SK-MEL-5 (cell line): ENCODE measurements at places on chromosomes 7 and 10.

GRCh38 chr7:5428478-5429252 lies 5.0 kb upstream of the TNRC18 start:
- DNase-seq = no peak

DNA sequence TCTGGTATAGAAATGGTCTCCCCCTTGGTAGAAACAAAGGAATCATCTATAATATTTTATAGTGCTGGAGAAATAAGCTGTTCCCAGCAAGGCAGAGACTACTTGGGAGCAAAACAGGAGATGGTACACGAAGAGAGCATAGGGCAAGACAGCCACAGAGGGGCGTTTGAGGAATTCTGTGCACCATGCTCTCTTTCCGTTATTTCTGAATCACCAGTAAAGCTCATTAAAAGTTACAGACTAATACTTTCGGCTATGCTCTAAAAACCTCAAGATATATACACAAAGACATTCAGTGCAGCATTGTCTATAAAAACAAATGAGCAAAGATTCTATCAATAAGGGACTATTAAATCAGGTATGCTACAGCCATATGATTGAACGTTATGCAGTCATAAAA lies 68.5 kb upstream of the FHIP2A start:
- DNase-seq = no peak

DNA sequence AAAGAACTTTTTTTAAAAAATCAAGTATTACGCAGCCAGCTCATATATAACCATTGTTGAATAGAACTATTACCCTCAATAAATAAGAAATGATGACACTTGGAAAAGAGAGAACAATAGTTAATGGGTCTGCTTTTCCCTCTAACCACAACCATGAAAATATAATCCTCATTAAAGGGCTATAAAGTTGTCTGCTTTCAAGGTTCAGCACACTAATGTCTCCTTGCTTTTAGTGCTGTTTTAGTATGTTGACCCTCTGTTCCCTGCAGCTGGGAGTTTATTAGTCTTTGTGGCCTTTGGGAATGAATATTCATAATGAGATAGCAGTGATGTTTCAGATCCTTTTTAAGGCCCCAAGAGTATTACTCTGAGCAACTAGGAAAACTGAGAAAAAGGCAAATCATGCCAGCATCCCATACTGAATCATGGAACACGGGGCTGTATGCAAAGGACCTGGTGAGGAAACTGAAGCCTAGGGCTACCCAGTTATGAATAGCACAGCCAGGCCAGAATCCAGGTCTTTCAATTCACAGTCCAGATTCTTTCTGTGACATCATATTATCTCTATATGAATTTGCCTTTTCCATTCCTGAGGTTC lies 332.0 kb upstream of the LRGUK start:
- no peak for DNase-seq

DNA sequence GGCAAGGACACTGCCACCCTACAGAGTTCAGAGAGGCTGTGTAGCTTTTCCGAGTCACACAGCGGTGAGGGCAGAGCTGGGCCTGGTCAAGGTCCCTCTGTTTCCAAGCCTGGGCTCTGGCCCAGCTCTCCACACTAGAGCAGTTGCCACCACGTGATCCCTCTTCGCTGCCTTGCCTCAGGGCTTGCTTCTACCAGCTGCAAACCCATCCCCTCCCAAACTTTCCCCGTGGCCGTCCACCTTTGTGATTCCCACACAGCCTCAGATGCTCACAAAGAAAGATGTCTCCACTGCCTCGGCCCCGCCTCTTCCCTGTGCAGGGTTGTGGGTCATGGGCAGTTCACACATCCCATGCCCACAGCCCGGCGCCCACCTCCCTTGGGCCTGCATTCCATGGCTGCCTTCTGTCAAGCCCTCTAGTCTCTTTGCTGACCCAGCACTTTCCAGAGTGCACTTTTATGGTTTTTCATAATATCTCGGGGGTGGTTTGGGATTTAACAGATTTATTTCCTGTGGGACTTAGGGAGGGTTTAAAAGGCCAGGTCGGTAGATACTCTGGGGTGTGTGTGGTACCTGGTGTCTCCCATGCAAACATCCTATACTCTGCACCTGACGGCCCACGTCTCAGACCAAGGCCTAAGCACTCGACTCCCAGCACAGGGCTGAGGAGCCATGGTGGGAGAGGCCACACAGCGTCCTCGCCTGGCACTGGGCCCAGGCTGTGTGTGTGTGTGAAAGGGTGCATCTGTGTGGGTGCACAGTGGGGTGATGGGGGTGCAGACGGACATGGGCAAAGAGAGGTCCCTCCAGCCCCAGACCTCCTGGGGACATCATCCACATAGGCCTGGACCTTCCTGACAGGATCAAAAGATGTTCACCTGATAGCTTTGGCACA lies 59.6 kb downstream of the PKD1L1 start:
- no peak for DNase-seq

DNA sequence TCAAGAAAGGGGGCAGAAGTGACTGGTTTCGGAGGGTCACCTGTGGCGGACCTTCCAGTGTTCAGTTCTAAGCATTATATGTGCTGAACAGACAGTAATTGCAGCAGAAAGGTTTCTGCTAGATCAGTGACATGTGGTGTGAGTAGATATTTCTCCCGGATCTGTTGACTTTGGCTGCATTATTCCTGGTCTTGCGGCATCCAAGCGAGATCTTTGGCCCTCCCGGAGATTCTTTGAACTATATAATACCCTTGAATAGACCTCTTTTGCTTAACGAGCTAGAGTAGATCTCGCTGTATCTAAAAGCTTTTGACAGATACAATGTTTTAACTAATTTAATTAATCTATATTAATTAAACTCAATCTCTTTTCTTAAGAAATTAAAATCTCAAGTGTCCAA lies 99.8 kb downstream of the PTN start:
- no peak for DNase-seq

DNA sequence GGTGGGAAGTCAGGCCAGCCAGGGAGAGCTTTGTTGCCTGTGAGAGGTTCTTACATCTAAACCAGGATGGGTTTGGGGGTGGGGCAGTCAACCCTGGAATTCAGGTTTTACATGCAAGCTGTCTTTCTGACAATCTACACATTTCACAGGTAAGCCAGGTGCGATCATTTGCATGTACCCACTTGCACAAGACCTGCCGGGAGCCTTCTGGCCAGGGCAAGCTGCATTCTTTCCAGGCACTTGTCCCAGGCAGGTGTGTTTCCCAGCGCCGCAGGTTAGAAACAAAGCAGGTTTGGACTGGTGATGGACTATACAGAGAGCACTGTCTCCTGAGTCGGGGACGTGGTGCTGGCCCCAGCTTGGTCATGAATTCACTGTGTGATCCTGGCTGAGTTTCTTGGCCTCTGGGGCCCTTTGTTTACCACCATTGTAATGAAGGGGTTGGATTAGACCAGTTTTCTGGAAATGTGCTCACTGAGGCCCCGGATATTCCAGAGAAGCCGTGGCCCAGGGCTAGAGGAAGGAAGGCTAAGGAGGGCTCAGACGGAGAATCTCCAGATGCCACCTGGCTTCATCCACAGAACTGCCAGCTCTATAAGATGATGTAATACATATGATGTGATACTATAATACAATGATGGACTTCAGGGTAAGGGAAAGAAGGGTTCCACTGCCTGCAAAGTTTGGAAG lies 205.2 kb upstream of the SVIL start:
- no peak for DNase-seq

- peak; percentile 43 for DNase-seq
Observed at GRCh38 chr10:29804025-29804852, 169.5 kb upstream of the SVIL start.

DNA sequence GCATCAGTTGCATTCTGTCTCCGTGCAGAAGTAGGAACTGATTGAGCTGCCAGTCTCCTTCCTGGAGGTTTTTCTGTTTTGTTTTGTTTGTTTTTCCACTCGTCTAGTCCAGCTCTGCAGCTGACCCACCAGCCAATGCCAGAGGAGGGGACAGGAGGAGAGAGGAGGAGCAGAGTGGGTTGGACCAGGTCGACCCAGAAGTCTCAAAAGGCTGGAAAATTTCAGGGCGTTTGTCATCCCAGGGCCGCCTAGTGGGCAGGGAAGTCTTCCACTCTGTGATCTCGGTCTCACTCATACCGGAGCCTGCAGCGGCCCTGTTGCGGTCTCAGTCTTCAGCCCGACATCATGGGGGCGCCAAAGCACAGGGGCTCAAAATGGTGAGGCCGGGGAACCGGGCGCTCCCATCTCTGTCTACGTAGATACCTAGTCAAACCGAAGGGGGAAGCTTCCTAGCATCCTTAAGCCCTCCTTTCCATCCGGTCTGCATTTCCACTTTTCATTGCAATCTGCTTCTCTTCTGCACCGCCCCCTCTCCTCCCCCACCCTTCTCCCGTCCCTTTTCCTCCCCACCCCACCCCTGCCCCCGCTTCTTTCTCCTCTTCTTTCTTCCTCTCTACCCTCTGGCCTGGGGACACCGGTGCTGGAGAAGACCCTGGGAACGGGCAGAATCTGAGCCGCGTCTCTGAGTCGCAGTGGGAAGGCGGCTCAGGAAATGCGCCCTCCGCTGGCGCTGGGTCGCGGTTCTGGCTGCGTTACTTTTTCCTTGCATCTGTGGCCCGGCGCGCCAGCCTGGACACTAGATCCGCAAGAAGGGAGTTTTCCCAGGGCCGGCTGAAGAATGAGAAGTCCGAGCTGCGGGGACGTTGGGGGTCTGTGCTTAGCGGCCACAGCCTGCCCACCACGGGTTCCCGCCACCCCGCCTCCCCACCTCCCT lies 16.2 kb upstream of the PAX2 start:
- peak; percentile 67 for DNase-seq

- peak; percentile 87 for DNase-seq
Observed at GRCh38 chr10:22427890-22428571, 82.7 kb downstream of the SPAG6 start.

GRCh38 chr7:19268737-19269136 lies 123.5 kb upstream of the FERD3L start:
- DNase-seq = peak; percentile 44

- DNase-seq = no peak
Observed at GRCh38 chr10:60082341-60082740, 176.0 kb upstream of the CCDC6 start.

DNA sequence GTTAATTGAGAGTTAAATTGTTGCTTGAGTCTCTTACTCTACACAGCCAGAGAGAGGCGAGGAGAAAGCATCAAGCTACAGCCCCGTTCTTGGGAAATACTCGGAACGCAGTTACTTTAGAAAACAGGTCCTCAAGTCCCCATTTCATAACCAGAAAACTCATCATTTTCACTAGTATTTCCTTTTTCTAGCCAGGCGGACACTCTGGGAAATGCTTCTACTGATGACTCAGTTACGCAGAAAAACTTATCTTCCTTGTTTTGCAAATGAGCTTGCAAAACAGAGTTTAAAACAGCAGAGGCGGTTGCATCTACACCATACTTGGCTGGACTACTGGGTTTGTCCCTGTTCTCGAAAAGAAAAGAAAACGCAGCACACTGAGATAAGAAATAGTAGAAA lies 111.4 kb upstream of the FGFR2 start:
- no peak for DNase-seq

DNA sequence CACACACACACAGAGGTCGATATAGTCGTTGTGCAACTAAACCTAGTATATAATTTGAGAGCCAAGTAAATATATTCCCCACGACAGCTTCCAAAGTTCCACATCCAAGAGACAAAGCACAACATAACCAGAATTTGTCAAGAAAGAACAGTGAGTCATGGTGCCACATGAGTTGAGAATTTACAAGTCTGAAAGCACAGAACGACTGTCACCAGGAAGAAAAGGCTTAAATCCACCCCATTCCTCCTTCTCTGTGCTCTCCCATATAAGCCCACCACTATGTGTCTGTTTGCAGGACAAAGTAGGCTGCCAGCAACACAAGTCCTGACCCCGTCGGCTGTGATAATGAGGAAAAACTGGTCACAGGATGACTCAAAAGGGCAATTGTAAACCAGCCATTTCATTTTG lies 32.8 kb downstream of the GSAP start:
- peak; percentile 23 for DNase-seq

- no peak for DNase-seq
Observed at GRCh38 chr10:19803676-19804075, 12.6 kb upstream of the PLXDC2 start.

GRCh38 chr10:117942226-117942625 lies 104.5 kb downstream of the RAB11FIP2 start:
- DNase-seq = no peak

DNA sequence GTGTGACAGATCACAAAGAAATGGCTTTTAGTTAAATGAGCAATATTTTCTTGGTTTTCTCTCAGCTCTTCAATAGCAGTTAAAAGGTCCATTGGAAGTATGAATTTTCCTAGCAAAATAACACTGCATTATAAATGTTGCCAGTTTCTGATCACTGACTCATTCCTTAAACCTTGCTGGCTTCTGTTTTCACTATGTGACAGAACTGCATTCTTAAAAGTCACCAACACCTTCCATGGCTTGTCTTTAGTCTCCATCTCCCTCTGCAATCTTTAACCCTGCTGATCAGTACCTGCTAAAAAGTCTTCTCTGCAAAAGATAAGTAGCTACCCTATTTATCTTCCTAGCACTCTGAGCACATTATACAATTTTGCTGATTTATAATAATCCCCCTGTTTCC lies 405.0 kb upstream of the LRRN3 start:
- no peak for DNase-seq

- DNase-seq = no peak
Observed at GRCh38 chr7:73329861-73330581, 2.1 kb downstream of the FKBP6 start.

GRCh38 chr7:45715471-45716352 lies 141.5 kb downstream of the ADCY1 start:
- no peak for DNase-seq
